ENCODE measurements at places on chromosomes 11 and 22. TPM values are rescaled to one million over a fixed set of nuclear protein-coding genes. Genes with fewer than 3 reads are reported as not detected.

The EMID1 gene
- 2.7 TPM for polyA plus RNA-seq

The HBD gene
- 0.15 TPM for polyA plus RNA-seq

The ADAMTS8 gene
- polyA plus RNA-seq, result not detected

DNA sequence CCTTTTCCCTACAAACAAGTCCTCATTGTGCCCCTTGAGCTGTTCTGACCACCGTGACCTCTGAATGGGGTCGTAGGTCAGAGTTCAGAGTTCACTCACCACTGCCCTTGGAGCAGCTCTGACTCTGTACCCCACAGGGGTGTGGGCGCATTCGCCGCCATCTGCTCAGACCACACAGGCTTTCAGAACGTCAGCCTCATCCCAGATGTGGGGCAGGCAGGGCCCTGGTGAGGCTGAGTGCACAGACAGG lies 14.8 kb upstream of the MUC5B start:
- H3K4me1 ChIP-seq, result no peaks in the 10 kb centered on the region
- H3K27me3 ChIP-seq, result no peaks in the 10 kb centered on the region
- DNase-seq, result no peak
- H3K4me3 ChIP-seq, result no peak overlapping the region
- no peaks in the 10 kb centered on the region for H3K36me3 ChIP-seq

GRCh38 chr22:39279170-39279850 lies 34.5 kb upstream of the PDGFB start:
- no peaks in the 10 kb centered on the region for H3K27me3 ChIP-seq
- H3K4me1 ChIP-seq, result no peaks in the 10 kb centered on the region
- no peak overlapping the region for H3K27ac ChIP-seq
- no peaks in the 10 kb centered on the region for H3K36me3 ChIP-seq
- no peak for DNase-seq

DNA sequence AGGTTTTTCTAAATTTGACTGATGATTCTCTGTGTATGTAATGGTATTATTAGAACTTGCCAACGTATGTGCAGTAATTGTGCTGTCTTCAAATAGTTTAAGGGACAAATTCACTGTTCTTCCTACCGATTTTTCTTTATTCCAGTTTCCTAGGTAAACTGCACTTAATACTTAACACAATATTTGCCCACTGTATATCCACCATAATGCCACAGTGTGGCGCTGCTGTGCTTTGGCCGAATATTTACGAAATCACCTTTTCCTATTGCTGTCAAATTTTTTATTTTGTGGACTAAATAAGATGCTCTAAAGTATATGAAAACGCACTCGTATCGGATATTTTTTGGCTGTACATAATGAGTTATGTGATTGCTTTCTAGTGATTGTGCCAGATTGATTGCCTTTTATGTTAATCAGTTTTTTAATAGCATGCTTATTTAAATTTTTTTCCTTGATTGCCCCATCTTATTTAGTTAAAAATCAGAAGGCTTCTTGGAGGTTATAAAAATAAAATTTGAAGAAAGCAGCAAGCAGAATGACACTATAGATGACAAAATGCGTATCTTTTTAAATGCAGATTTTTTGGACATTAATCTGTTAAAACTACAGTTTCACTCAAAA lies 10.5 kb downstream of the AASDHPPT start:
- no peaks in the 10 kb centered on the region for H3K4me1 ChIP-seq
- peak; percentile 71 for DNase-seq
- no peak overlapping the region for H3K4me3 ChIP-seq
- peaks cover 10% of the 10 kb centered on the region for H3K36me3 ChIP-seq
- H3K27ac ChIP-seq, result no peak overlapping the region

DNA sequence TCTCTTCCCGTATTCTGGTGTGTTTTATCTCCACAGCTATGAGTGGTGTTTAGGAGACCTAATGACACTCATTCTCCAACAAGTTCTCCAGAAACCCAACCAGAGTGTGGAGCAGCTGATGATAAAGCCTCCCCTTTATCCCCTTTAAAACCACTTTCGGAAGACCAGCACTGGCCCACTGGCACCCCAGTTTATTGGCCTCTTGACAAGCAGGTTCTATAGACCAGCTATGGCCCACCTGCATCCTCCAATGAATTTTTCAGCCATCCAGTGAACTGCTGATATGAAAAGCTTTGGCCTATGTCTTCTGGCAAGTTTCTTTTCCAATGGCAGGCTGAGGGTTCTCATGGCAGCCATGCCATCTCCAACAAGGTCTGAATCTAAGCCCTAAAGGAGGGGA lies 27.4 kb downstream of the CHST1 start:
- no peaks in the 10 kb centered on the region for H3K36me3 ChIP-seq
- no peak overlapping the region for H3K27ac ChIP-seq
- DNase-seq, result no peak
- no peaks in the 10 kb centered on the region for H3K4me1 ChIP-seq
- H3K4me3 ChIP-seq, result no peak overlapping the region

- no peaks in the 10 kb centered on the region for H3K4me1 ChIP-seq
- no peaks in the 10 kb centered on the region for H3K36me3 ChIP-seq
- DNase-seq, result no peak
- H3K27ac ChIP-seq, result no peak overlapping the region
- no peaks in the 10 kb centered on the region for H3K27me3 ChIP-seq
These were observed 336.1 kb downstream of the CTTN start for GRCh38 chr11:70734379-70734778.

- no peaks in the 10 kb centered on the region for H3K27me3 ChIP-seq
- DNase-seq, result no peak
- H3K27ac ChIP-seq, result no peak overlapping the region
- H3K36me3 ChIP-seq, result no peaks in the 10 kb centered on the region
These were observed 147.2 kb upstream of the BDNF start for GRCh38 chr11:27847496-27847895.

- H3K4me3 ChIP-seq, result no peak overlapping the region
- no peaks in the 10 kb centered on the region for H3K36me3 ChIP-seq
- peaks cover 8% of the 10 kb centered on the region for H3K4me1 ChIP-seq
- no peak overlapping the region for H3K27ac ChIP-seq
- H3K27me3 ChIP-seq, result no peaks in the 10 kb centered on the region
These were observed 6.9 kb downstream of the C11orf68 start for GRCh38 chr11:65911682-65912568.

All from small intestine (tissue), 16 donors.